ENCODE measurements at places on chromosomes 12 and 14.

- DNase-seq: peak; percentile 51
Observed at GRCh38 chr12:54749191-54749818, 101.1 kb upstream of the DCD start.

- DNase-seq: no peak
Observed at GRCh38 chr14:89356927-89357326, 60.1 kb downstream of the FOXN3 start.

GRCh38 chr12:122963941-122964265 lies 2.4 kb downstream of the ABCB9 start:
- no peak for DNase-seq

DNA sequence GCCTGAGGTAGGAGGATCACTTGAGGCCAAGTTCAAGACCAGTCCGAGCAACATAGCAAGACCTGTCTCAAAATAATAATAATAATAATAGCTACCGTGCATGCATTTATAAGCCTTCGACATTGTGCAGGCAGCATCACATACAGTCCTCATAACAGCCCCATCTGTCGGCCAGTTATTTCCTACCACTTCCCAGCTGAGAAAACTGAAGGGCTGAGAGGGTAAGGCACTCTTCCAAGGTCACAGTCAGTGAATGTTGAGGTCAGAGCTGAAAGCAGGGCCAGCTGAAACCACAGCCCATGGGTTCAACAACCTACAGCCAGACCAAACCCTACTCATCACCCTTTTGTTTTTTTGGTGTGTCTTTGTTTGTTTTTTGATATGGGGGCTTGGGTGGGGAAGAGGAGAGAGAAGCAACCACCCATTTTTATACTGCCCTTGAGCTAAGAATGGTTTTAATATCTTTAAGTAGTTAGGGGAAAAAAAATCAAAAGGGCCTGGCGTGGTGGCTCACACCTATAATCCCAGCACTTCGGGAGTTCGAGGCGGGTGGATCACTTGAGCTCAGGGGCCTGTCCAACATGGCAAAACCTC lies 16.8 kb upstream of the ITPK1 start:
- peak; percentile 50 for DNase-seq

DNA sequence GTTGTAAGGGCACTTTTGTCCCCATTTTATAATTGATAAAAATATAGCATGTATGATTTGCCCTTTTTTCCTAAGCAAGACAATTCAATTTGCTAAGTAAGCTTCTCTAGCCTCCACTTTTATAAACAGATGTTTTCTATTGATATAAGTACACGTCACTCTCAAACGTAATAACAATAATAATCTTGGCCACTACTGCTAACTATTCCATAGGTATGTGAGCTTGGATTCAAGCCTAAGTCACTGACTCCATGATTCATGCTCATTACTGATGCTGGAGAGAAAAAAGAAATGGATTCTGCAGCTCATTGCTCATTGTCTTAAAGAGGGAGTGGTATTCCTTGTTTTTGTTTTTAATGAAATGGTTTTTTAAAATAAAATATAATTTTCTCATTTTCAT lies 661.0 kb downstream of the GALC start:
- no peak for DNase-seq

- DNase-seq: no peak
Observed at GRCh38 chr12:95533985-95534384, 17.3 kb downstream of the USP44 start.

GRCh38 chr12:111045941-111046340 lies 125.6 kb upstream of the MYL2 start:
- DNase-seq: no peak

DNA sequence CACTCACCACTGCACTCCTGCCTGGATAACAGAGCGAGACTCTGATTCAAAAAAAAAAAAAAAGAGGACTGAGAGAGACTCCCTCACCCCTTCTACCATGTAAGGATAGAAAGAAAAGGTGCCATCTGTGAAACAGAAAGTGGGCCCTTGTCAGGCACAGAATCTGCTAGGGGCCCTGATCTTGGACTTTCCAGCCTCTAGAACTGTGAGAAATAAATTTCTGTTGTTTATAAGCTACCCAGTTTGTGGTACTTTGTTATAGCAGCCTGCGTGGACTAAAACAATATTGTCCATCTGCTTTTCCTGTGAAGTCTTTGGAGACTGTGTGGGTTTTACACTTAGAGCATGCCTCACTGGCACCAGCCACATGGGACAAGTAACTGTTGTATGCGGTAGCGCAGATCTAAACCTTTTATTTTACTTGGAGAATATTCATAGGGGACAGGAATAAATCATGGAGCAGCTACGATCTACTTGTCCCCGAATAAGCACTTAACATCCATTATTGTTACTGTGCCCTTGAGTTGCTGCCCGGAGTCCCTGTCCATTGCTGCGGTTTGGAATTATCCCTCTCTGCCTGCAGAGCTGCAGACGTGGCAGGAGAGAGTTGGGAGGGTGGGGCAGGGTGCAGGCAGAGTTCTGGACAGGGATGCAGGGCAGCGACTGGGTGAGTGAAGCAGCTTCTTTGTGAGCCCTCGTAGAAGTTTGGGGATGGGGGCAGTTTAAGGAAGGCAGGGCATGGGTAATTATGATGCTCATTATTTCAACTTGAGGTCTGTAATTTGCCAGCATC lies 52.4 kb upstream of the STON2 start:
- DNase-seq: no peak

DNA sequence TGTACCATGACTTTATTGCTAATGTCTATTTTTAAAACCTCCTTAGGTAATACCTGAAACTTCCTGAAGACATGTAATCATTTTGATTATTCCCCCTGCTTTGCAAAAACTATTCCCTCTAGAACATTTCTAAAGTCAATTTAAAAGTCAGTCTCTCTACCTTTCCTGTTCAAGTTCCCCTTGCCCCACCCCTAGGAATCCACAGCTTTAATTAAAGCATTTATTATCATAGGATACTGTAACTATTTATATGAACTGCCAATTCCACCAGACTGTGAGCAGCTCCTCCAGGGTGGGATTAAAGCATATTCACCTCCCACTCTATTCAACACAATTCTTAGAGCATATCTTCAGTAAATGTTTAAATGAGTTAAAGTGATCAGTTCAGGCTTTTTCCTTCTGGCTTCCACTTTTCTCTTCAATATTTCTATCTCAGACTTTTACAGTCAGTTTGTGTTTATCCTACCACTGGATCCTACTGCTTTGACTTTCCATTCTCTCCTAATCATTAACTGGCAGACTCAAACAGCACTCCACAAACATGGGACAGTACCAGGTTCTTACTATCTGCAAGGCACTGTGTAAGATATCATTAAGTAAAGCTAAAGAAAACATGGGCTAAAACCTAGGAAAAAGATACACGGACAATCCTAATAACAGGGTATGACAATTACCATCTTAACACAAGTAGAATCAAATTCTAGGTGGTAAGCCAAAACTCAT lies 39.1 kb downstream of the PTPN21 start:
- no peak for DNase-seq

DNA sequence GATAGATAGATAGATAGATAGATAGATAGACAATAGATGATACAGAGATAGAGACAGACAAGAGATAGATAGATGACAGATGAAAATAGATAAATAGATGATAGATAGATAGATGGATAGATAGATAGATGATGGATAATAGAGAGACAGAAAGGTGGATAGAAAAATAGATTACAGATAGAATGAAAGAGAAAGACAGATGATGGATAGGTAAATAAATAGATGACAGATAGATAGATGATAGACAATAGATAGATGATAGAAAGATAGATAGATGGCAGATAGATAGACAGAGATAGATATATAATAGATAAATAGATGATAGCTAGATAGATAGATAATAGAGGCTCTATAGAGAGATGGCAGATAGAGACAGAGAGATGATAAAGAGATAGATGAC lies 523.0 kb downstream of the BCL11B start:
- no peak for DNase-seq

GRCh38 chr12:52091869-52092268 lies 12.4 kb downstream of the SMIM41 start:
- no peak for DNase-seq

DNA sequence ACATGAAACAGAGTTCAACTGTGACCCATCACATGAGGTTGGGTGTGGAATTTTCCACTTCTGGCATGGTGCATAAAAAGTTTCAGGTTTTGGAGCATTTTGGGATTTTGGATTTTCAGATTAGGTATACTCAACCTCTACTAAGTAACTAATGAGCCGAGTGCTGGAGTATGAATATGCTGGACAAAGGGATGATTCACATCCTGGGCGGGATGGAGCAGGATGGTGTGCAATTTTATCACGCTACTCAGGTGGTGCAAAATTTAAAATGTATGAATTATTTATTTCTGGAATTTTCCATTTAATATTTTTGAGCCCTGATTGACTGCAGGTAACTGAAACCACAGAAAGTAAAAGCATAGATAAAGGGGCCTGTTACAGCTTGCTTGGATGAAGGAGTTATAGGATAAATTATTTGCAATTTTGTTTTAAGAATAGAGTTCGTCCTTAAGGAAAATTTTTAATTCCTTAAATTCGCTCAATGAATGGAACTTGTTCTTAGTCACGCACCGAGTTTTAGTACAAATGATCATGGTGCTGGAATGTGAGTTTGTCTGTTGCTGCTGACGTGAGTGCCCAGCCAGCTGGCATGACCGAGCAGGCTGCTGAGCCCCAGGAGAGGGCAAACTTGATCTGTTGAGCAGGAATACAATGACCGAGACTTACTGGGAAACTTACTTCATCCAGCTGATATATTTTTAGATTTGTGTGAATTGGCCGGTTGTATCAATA lies 176.3 kb downstream of the ESR2 start:
- no peak for DNase-seq

DNA sequence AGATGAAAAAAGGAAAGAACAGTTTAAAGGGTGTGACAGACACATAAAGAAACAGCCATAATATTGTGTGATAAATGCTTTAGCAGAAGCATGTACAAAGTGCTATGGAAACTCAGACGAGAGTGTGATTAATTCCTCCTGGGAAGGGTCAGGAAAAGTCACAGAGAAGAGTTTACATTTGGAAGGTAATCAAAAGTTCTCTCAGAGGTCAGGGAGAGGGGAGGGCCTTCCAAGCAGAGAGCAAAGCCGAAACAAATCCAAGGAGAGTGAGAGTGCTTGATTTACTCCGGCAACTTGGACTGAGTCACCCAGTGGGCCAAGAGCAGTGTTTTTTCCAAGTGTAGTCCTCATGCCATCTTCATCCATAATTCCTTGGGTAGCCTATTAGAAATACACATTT lies 108.3 kb downstream of the IGF1 start:
- DNase-seq: no peak

DNA sequence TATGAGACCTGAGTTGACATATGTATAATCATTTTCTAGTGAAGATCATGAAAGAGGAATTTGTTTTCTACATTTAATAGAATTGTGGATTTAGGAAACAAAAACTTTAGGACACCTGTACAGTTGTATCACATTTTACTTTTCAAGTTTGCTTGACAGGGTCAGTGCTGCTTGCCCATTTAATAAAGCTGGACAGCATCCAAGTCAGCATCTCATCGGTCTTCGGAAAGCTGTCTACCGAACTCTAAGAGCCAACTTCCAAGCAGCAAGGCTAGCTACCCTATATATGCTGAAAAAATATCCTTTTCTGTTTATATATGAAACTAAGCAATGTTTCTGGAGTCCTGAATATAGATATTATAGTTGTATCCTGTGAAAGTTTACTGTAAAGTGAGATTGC lies 52.3 kb downstream of the VEZT start:
- DNase-seq: no peak

DNA sequence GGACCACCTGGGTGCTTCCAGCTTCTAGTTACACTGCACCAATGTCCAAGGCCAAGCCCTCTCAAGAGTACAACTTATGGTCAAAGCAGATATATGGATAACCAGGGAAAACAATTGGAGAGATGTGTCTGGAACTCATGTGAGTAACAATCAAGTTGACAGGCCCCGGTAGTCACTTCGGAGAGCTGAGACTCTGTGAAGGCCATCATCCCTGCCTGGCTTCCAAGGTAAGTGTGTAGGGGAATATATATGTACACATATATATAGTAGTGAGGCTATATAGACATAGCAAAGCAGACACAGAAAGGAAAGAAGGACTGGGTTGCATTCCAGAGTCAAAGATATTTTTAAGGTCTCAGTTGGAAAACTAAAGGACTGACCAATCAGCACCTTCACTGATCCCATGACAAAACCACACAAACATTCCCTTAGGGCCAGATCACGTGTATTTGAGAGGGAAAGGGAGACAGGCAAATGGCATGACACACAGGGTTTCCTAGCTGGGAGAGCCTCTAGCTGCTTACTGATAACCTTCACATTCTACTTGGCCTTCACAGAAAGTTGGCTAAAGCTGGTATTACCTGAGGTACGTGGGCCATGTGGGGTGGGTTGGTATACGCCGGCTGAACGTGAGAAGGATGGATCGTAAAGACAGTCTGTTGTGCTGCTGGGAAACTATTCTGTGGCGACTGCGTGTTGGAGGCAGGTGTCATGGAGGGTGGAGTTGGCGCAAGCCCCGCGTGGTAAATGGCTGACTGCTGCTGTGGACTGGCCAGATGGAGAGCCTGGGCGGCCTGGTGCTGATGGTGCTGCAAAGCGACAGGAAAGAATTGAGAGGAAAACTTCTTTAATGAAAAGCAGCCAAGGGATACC lies 50.0 kb downstream of the SH2B3 start:
- no peak for DNase-seq

DNA sequence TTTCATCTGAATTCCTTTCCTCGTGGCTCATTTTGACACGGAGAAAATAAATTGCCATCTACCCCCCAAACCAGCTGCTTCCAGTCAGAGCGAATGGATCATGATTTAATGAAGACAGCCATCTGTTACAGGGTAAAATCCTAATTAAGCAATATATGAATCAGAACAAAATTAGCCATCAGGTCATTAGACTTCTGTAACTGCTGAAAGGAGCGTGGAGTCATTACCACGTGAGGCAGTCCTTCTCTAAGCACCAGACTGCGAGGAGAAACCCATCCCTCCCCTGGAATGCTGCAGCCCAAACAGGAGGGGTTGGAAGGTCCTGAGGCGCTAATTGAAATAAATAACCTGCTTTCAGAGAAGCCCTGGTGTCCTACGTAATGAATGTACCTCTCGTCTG lies 51.1 kb upstream of the TCL1A start:
- no peak for DNase-seq

DNA sequence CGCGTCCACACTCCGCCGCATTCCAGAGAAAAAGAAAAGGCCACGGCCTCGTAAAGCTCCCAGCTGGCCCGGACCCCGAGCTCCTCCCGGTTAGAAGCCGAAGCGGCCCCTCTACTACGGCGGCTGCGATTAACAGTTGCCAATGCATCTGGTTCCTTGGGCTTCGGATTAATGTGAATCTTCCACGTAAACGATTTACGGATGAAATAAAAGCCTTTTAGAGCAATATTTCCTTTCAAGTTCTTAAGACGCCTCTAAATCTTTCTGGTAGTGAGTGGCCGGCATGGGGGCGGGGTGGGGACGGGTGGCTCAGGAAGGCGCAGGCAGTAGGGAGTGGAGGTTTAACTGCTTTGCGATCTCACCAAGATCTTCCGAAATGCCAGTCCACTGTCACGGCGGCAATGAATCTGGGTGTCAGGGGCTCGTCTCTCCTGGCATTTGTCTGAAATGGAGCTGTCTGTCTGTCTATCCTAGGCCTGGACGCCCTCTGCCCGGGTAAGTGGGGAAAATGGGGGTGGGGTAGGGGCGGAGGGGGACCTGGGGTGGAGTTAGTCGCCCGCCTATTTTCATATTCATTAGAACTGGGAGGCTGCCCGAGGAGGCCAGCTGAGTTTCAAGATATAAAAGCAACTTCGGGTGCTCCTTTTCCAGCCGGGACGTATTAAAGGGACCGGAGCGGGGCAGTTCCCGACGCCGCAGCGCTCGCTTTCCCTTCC lies 413 bp upstream of the ALX1 start:
- peak; percentile 12 for DNase-seq

GRCh38 chr14:29354486-29354885 lies 573.2 kb downstream of the PRKD1 start:
- no peak for DNase-seq

GRCh38 chr12:53725824-53726223 lies 1.4 kb downstream of the CALCOCO1 start:
- no peak for DNase-seq
